ENCODE measurements at places on chromosomes 2 and 18.

- DNase-seq, result no peak
These were observed 268.3 kb upstream of the CDH20 start for GRCh38 chr18:61064911-61065310.

GRCh38 chr18:29779096-29779495 is 1263.4 kb downstream of the DSC3 start:
- DNase-seq, result no peak

GRCh38 chr2:69061525-69061924 is 48.5 kb downstream of the ANTXR1 start:
- no peak for DNase-seq

GRCh38 chr18:79356435-79356834 is 39.3 kb upstream of the NFATC1 start:
- no peak for DNase-seq

GRCh38 chr18:52288403-52289004 is 51.5 kb upstream of the DCC start:
- peak; percentile 1 for DNase-seq

GRCh38 chr2:79580175-79580574 is 67.3 kb downstream of the CTNNA2 start:
- DNase-seq, result no peak

- no peak for DNase-seq
These were observed 28.1 kb downstream of the EXOC6B start for GRCh38 chr2:72797740-72798139.
